ENCODE measurements at places on chromosomes 7 and 10.
A peak's percentile ranks its signal among the peaks of the same experiment; 100 is the strongest.

- DNase-seq: no peak
These were observed 512 bp upstream of the VIM start for GRCh38 chr10:17227367-17228090.

GRCh38 chr7:104650991-104651640 lies 322.7 kb downstream of the LHFPL3 start:
- DNase-seq: no peak

GRCh38 chr7:55567571-55567970 lies 4.7 kb downstream of the VOPP1 start:
- no peak for DNase-seq

DNA sequence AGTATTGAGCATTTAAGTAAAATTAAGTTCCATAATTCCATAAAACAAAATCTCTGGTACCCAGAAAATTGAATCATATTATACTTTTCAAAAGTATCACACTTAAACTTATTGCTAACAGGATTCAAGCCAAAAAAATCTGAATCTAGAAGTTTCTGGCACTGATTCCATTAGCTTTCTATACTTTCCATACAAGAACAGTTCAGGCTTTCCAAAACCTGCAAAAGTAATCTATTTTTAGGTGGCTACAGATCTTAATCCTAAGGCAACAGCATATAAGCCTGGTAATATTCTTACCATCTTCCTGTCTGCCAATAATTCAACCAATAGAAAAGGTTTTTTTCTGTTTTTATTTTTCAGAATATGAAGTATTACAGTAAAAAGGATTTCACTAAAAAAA lies 185.0 kb downstream of the CRPPA start:
- DNase-seq: no peak

GRCh38 chr10:108203905-108204527 lies 1039.5 kb upstream of the SORCS1 start:
- no peak for DNase-seq

DNA sequence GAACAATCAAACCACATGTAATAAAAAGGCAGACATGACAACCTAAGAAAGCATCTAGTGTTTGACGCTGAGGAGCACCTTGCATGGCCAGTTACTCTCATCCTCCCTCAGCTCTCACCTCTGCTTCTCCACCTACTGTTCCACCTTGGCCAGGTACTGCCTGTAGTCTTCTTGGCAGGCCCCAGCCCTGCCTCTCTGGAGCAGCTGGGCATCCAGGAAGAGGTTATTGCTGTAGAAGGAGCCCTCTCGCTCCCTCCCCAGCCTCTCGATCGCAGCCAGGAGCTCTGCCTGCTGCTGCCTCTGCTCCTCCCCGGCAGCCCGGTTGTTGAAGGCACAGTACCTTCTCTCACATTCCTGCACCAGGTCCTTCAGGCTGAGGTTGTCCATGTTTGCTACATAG lies 9.7 kb downstream of the GIMAP5 start:
- DNase-seq: no peak

GRCh38 chr7:45404622-45405021 lies 169.5 kb upstream of the ADCY1 start:
- no peak for DNase-seq

GRCh38 chr7:88003581-88003980 lies 69.5 kb downstream of the ADAM22 start:
- DNase-seq: no peak

DNA sequence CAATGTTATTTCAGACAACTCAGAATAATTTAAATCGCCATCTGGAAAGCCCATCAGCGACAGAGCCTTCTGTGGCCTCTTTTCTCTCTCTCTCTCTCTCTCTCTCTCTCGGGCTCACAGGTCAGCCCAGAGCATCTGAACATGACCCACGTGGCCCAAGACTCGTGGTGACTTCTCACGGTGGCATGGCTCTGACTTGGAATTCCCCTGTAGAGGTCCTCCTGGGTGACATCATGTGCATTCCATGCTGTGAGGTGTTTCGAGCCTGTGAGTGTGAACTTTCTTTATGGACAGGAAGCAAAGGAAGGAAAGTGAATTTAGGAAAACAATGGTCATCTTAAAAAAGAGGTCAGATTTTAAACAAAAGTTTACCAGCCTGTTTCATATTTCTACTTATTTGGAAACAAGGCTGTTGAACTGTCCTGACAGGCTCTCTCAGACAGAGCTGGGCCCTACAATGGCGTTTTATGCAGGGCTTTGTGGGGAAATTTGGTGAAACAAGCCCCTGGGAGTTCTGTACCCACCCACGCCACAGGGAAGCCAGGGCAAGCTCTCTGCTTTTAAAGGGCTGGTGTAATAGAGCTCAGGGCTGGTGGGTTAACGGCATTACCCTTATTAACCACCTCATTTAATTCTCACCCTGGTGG lies 359.7 kb upstream of the ZNF32 start:
- DNase-seq: no peak

- no peak for DNase-seq
These were observed 41.8 kb downstream of the APBB1IP start for GRCh38 chr10:26479766-26480492.

GRCh38 chr7:92135052-92135889 lies 994 bp upstream of the CYP51A1 start:
- no peak for DNase-seq

- DNase-seq: peak; percentile 51
These were observed 518.8 kb downstream of the CNTNAP2 start for GRCh38 chr7:146635205-146636032.

- DNase-seq: no peak
These were observed 23.4 kb upstream of the SMIM30 start for GRCh38 chr7:113141803-113142202.

DNA sequence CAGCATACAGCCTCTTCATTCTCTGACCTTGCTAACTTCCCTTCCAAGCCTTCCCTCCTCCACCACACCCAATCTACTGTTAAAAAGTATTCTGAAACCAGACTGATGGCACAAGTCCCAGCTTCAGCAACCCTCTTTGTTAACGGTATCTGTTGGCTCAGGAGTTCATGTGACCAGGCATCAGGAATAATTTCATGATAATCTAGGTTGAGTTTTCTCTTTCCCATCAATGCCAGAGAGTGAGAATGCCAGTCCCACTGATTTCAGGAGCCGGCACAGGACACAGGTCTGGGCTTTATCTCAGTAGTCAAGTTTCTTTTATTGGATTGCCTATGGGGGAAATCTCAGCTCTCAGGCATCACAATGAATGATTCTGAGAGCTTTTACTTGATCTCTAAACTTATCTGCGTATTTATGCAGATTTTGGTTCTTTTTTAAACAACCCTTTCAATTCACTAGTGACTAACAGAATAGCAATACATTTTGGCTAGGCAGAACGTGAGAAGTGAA lies 231.0 kb upstream of the LYZL1 start:
- no peak for DNase-seq

Data from NCI-H524 treated with DMSO at 0.1 percent for 48 hours (cell line).